RPMI7951 (cell line): ENCODE measurements at places on chromosomes 4 and X. TPM values are rescaled to one million over a fixed set of nuclear protein-coding genes. Genes with fewer than 3 reads are reported as not detected.

DNA sequence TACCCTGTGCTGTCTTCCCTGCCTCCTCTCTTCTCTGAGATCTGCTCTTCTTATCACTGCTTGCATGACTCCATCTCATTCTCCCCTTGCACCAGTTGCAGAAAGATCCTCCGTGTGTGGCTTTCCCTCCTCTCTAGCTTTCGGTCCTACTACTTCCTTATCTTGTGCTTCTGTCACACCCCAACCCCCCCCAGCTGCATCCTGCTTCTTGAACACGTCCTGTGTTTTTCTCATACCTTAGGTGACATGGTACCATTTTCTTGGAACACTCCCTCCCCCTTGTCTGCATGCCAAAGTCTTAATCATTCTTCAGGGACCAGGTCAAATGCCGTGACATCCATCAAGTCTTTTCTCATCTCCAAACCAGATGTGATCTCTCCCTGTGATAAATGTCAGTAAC lies 46.4 kb downstream of the FHL1 start:
- DNase-seq = no peak

DNA sequence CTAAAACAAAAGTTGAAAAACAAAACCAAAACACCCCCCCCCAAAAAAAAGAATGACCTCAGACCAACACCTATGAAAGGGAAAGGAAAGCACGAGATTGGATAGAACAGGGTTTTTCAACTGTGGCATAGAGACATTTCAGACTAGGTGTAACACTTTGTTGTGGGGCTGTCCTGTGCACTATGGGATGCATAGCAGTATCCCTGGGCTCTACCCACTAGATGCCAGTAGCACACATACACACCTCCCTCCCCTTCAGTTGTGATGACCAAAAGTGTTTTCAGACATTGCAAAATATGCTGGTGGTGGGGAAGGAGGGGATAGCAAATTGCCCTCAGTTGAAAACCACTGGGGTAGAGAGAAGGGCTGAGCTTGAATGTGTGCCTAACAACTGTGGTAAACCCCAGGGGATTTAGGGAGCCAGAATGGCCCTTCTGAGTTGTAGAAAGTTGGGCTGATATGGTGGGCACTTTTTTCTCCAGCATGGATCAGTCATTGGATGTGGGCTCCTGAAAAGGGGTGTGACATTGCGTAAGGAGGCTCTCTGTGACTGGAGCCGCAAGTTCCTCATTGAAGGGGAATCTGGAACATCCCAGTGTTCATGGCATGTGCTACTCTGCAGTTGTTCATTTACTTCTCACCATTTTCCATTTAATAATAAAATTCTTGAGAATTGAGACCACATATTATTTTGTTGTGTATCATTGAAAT lies 8.8 kb upstream of the GEMIN8 start:
- DNase-seq = no peak

DNA sequence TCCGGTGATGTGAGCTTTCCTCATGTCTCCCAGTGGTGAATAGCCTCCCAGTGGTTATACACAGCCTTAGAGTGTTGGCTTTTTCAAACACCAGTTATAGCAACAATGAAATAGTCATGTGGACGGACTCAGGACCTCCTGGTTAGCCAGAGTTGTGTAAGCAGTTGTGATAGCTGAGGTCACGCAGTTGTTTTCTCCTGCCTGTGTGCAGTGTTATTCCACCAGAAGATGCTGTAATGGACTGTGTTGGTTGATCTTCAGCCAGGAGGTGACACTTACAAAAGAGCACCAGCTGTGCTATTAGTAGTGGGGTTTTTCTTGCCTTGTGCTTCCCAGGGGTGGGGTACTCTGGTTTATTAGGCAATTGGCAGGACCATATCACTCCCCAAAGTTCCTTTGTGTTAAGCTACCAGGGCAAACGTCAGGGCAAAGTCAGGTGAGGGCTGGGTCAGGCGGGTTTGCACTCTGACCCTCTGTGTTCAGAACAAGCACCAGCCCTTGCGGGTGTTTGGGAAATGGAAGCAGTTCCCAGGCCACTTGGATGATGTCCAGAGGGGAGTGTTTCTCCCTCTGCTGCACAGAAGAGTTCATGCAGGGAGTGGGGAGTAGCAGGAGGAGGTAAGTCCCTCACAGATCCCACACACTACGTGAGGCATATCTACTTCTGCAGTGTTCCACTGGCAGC lies 252.6 kb downstream of the TMEM47 start:
- no peak for DNase-seq

GRCh38 chr4:53905276-53905940 lies 159.0 kb downstream of the CHIC2 start:
- no peak for DNase-seq

The PDZD4 gene
- 0.12 and 0.68 TPM in 2 replicates for total RNA-seq

The C4orf46 gene
- 26.6 and 30.9 TPM in 2 replicates for total RNA-seq
